ENCODE measurements at places on chromosomes 6 and 20.

DNA sequence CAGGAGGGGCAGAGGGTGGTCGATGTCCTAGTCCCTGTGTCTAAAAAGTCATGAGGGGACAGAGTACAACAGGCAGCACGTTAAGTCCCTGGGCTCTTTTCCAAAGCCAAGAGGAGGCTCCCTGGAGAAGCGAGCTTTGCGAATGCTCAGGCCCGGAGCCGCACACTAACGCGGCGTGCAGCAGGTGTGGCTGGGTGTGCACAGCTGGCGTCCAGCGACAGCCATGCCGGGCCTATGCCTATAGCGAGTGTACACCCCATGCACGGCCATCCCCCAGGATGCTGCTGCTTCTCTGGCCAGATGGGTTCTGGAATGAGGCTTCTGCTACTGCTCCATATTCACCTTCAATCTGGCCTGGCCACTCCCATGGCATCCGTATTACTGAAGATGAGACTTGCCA, 131.3 kb downstream of the PRND start:
- no peak for DNase-seq

- no peak for DNase-seq
These were observed 44.7 kb downstream of the DEK start for GRCh38 chr6:18219591-18219990.

DNA sequence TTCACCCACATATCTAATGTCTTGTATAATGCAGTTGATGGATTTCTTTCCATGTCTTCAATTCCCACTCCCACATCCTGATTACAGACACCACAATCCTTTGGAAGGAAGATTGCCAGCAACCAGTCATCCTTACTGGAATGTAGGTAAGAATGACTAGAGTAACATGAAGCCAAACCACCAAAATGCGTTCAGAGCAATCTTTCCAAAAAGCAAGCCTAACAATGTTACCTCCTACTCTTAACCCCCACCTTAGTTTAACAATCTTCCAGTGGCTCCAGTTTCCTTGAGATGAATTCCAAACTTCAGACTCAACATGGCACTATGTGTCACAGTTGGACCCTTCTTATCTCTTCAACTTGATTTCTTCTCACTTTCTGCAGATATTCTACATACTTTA, 685.6 kb downstream of the DOK5 start:
- no peak for DNase-seq

GRCh38 chr6:157879873-157880254, 56.8 kb downstream of the SNX9 start:
- no peak for DNase-seq

GRCh38 chr20:64130271-64130670, 22.9 kb upstream of the NPBWR2 start:
- DNase-seq = no peak

- DNase-seq = no peak
These were observed 232.3 kb downstream of the TBC1D7 start for GRCh38 chr6:13096084-13096483.

DNA sequence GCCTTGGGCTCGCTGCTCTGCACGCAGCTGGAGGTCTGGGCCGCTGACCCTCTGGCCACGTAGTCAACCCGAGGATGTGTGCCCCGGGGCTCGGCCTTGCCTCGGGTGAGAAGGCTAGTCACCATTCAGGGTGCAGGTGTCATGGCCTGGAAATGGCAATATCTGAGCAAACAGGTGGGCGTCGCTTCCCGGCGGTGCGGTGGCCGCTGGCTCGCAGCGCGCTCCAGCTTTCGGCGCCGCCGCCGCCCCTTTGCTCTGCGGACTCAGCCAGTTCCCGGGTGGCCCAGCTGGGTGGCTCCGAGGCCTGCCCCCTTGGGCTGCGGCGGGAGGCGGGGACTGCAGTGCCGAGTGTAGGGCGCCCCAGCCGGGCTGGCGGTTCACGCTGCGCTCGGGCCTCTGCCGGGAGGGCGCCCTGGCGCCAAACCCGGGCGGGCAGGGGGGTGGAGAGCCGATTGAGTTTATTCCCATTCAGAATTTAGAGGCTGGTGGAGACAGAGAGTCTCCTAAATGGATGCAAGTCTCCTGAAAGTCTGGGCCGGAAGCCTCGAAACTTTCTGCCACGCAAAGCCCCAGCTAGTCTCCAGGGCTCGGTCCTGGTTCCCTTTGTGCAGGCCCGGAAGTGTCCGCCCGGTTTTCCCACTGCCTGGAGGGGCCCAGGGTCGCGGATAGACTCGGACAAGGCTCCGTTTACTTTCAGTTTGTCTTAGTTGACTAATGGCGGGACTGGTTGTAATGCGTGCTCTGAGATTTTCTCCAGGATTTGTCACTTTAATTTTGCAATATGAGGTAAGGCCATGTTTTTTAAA, 11.3 kb upstream of the TFAP2A start:
- DNase-seq = no peak
